Activated T-helper 1 cell treated with anti-CD3 and anti-CD28 coated beads, Interleukin-12 subunit alpha, Interleukin-12 subunit beta, Interleukin-2, Interleukin-4 antibody, amounts not matched to agents 30 ng/mL and 10 ng/mL and 1 ng/mL, durations not matched to agents 14 hours and 24 hours and 36 hours (primary cell): ENCODE measurements at places on chromosomes 3 and 15.
A peak's percentile ranks its signal among the peaks of the same experiment; 100 is the strongest.

GRCh38 chr3:126352476-126353454 is 4.4 kb downstream of the KLF15 start:
- DNase-seq = no peak

- no peak for DNase-seq
Observed at GRCh38 chr3:143226678-143227291, 107.2 kb downstream of the CHST2 start.

DNA sequence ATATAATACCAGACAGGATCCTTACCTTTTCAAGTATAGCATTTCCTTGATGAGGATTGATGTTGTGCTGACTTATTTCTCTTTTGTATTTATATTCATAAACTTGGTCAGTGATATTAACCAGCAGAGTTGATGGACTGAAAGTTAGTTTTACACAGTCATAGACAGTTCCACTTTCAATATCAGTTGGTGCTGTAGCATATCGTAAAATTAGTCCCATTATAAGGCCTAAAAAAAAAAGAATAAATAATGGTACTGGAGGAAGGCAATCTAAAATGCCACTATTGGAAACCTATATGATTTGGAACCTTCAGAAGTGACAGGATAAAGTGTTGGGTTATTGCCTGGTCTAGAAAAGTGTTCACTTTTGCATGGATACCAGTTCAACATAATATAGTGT is 16.3 kb downstream of the SLC9A9 start:
- DNase-seq = no peak

DNA sequence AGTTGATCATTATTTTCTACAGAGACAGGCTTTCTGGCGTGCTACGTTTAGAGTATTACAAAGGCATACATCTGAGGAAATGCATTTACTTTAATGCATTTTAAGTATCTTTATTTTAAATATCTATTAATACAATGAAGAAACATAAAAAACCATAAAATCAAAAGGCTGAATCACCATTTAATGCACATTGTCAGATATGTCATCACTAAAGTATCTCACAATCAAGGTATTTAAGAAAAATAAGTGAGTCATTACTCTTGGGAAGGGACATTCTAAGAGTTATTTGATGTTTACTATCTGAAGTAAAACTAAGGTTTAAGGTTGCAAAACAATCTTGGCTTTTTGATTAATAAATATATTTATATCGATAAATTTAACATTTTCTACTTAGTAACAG is 102.2 kb downstream of the CTNNB1 start:
- DNase-seq = no peak

- DNase-seq = no peak
Observed at GRCh38 chr15:51025454-51025846, 69.3 kb downstream of the TNFAIP8L3 start.

DNA sequence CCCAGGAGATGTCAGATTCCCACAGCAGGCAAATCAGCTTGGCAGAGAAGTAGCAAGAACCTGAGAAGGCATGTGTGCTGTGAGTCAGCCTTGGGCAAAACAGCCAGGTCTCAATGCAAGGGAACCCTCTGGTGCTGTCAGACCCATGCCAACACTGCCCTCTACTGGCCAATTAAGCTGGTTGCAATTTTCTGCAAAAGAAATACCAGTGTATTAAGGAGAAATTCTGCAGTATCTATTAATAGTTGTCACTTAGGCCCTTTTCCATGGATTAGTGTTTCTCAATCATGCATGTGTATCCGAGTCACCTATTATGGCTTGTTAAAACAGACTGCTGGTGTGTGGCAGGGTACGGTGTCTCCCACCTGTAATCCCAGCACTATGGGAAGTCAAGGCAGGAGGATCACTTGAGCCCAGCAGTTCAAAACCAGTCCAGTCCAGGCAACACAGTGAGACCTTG is 26.2 kb downstream of the MAP4 start:
- DNase-seq = peak; percentile 54

DNA sequence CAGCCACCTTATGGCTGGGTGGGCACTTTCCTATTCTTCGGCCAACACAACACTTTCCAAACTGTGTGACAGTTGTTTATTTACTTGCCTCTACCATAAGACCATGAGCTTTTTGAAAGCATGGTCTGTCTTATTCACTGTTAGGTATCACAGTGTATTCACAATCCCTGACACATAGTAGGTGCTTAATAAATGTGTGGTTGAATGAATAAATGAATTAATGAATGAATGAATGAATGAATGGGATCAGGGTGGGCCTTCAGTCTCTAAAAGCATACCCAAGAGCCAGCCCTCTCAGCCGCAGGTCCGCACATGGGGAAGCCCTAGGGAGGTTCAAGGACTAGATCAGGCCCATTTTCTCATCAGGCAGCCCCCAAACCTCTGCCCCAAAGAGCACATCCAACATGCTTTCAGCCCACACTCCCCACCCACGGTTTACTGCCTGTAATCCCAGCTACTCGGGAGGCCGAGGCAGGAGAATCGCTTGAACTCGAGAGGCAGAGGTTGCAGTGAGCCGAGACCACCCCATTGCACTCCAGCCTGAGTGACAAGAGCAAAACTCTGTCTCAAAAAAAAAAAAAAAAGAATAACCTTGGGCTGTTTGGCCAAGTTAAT is 95.9 kb downstream of the LIPC start:
- DNase-seq = no peak

- DNase-seq = no peak
Observed at GRCh38 chr15:74396146-74396438, 28.6 kb upstream of the CYP11A1 start.

GRCh38 chr15:94412979-94413746 is 181.8 kb downstream of the MCTP2 start:
- no peak for DNase-seq

GRCh38 chr3:17094551-17094950 is 209.8 kb downstream of the PLCL2 start:
- no peak for DNase-seq

DNA sequence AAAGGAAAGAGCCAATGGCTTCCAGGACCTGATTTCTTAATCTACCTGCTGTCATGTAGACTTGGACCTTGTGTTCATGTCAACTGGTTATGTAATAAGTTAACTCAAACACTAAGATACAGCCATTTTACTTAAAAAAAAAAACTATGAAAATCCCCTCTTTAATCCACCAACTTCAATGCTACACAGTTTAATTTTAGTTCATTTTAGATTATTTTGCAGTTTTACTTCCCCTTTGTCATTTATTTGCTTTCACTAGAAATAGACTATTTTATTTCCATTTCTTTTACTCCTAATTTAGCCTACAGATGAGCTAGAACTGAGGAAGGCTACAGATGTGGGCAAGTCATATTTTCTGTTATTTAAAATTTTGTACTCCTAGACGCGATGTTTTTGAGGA is 10.7 kb upstream of the DNAJC13 start:
- DNase-seq = no peak

DNA sequence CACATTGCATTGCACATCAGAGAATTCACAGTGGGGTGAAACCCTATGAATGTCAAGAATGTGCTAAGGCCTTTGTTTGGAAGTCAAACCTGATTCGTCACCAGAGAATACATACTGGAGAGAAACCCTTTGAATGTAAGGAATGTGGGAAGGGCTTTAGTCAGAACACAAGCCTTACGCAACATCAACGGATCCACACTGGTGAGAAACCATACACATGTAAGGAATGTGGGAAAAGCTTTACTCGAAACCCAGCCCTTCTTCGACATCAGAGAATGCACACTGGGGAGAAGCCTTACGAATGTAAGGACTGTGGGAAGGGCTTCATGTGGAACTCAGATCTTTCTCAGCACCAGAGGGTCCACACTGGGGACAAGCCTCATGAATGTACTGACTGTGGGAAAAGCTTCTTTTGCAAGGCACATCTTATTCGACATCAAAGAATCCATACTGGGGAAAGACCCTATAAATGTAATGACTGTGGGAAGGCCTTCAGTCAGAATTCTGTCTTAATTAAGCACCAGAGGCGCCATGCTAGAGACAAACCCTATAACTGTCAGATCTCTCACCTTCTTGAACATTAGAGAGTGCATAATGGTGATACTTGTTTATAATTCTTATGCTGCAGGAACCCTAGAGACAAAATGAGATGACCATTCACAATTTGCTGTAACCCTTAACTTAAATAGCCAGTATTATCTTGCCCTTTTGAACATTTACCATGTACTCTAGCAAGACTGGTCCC is 9.0 kb downstream of the ZNF662 start:
- no peak for DNase-seq

GRCh38 chr15:76177491-76178040 is 117.8 kb downstream of the TMEM266 start:
- no peak for DNase-seq

GRCh38 chr15:31470756-31471155 is 144.1 kb downstream of the KLF13 start:
- DNase-seq = no peak

DNA sequence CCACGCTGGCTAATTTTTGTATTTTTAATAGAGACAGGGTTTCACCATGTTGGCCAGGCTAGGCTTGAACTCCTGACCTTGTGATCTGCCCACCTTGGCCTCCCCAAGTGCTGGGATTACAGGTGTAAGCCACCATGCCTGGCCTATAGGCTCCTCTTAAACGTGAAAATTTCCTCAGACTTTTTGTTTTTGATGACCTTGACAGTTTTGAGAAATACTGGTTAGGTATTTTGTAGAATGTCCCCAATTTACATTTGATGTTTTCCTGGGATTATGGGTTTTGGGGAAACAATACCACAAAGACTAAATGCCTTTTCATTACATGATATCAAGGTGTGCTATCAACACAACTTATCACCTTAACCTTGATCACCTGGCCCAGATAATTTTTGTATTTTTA is 20.7 kb downstream of the BCL2A1 start:
- no peak for DNase-seq
